ENCODE measurements at places on chromosomes 16 and 17. TPM values are rescaled to one million over a fixed set of nuclear protein-coding genes. Genes with fewer than 3 reads are reported as not detected.

DNA sequence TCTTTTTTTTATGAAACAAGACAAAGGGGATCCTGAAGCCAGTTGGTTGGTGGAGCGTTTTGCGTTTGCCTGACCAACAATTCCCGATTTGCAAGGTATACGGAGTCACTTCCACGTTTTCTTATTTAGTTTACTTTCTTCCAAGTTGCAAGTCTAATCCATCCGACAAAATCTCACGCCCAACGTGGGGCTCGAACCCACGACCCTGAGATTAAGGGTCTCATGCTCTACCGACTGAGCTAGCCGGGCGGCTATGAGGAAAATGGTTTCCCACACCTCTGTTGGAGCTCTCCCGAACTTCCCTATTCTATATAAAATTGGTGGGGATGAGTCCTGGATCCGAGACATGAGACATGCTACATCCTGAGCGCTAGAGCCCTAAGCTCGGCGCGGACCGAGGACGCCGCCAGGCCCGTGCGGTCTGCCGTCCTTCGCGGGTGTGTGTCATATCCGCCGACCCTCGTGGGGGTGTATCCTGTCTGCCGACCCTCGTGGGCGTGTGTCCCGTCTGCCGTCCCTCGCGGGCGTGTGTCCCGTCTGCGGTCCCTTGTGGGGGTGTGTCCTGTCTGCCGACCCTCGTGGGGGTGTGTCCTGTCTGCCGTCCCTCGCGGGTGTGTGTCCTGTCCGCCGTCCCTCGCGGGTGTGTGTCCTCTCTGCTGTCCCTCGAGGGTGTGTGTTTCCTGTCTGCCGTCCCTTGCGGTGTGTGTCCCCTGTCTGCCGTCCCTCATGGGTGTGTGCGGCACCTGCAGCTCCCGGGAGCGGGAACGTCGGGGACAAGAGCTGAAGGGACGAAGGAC, 22.6 kb downstream of the ZNF213 start:
- peak; percentile 78 for DNase-seq

- no peak for DNase-seq
Measured at GRCh38 chr16:88764913-88765349, 20.1 kb downstream of the PIEZO1 start.

DNA sequence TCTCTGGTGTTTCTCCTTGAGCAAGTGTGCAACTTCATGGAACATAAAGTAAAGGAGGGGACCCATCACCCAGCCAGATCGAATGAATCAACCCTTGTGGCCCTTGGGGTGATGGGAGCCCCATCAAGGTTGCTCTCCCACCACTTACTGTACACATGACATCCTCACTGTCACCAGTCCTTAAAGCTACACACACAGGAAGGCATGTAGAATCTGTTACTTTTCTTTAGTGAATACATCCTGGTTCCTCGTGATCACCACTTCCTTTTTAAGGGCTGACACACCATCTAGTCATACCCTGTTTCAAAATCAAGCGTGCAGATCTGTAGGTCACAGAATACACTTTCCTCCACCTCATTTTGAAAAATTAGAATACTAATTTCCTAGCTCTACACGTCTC, 22.6 kb upstream of the MPHOSPH6 start:
- DNase-seq, result no peak

GRCh38 chr17:75338335-75338734, 49.1 kb upstream of the SLC25A19 start:
- no peak for DNase-seq

- DNase-seq, result no peak
Measured at GRCh38 chr17:80397034-80397387, 18.0 kb upstream of the ENDOV start.

GRCh38 chr17:77471984-77472461, 331.3 kb downstream of the SEC14L1 start:
- peak; percentile 86 for DNase-seq

- DNase-seq, result no peak
Measured at GRCh38 chr17:40158438-40159013, 18.2 kb downstream of the CASC3 start.

DNA sequence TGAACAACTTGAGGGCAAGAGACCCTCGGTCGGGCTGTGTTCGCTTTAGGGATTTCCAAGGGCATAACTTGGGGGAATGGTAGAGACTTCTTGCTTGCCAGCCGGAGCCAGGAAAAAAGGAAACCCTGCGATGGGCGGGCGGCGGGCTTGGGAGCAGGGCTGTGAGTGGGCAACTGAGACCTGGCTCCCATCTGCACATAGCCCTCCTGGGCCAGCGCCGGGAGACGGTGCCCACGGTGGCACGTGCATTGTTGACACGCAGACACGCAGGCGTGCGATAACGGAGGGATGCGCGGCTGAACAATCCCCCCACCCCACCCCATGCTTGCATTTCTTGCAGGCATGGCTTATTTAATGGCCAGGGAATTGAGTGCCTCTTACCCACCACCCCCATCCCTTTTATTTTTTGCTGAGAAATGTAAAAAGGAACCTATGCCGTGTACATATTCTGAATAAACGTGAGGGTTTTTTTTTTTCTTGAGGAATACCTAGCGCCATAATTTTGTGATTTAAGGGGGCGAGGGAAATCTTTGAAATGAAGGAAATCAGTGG, 17.1 kb upstream of the ZFHX3 start:
- DNase-seq, result peak; percentile 21

GRCh38 chr17:80516171-80516932, 28.3 kb upstream of the RPTOR start:
- no peak for DNase-seq

DNA sequence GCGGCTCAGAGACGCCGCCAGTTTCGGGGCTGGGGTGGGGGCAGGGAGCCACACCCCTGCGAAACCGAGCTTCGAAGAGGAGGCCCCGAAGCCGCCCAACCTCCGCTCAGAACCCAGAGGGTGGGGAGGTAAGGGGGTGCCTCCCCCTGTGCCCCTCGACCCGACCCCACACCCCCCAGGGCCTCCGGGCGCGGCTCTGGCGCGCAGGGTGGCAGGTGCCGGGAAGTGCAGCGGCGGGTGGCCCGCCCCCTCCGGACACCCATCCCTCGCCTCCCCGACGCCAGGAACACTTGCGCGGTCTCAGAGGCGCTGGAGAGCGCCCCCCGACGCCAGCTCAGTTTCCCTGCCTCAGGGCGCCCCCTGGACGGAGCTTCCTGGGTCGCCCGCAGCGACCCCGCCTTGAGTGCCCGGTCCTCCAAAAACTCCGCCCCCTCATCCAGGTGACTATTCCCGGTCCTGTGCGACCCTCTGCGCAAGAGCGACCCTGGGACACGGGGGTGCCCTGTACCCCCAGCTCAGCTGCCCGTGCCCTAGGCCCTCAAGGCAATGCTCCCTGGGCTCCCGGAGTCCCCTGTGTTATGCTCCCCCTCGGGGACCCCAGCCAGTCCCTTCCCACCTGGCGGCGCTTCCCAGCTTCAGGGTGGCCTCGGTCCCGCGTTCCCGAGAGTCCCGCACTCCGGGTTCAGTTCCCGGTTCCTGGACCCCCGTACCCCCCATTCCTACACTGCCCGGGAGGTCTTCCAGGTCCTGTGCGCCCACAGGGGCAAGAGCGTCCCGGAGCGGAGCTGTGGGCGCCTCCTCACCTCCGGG, 562 bp downstream of the PPL start:
- DNase-seq, result no peak

DNA sequence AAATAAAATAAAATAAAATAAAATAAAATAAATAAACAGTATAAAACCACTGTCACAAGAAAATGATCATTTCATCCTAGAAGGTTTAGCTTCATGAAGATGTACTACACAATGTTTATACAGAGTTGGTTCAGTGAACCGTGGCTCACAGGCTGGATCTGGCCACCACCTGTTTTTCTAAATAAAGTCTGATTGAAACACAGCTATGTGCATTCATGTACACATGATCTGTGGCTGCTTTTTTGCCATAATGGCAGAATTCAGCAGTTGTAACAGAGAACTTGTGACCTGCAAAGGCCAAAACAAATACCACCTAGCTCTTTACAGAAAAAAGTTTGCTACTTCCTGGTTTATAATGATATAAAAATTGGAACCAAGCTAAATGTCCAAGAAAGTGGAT, 12.6 kb upstream of the RPRML start:
- no peak for DNase-seq

GRCh38 chr16:22912654-22913053, 98.7 kb downstream of the HS3ST2 start:
- DNase-seq, result no peak

GRCh38 chr16:73796241-73796640, 500.4 kb upstream of the PSMD7 start:
- no peak for DNase-seq

DNA sequence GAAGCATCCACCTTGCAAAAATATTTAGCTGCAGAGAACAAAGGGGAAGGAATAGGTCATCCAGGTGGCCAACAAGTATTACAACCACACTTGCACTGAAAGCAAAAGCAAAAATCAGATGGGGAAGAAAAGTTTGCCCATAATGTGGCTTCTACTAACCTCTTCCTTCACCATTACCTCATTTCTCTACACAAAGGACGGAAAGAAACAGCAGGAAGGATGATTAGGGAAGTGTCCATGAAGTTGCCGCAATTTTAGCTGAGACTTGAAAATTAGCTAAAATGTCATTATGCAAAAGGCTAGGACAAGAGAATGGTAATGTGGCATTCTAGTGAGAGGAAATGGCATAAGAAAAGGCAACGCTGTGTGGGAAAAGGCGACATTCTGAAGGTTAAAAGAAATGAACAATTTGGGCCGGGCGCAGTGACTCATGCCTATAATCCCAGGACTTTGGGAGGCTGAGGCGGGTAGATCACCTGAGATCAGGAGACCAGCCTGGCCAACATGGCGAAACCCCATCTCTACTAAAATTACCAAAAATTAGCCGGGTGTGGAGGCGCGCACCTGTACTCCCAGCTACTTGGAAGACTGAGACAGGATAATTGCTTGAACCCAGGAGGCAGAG, 13.7 kb downstream of the KANSL1 start:
- no peak for DNase-seq

Gene PTX4
- not detected for total RNA-seq

Gene GALR2
- not detected for total RNA-seq

Gene TMC7
- not detected for total RNA-seq

Gene TEKT3
- total RNA-seq, result not detected

Data from Karpas-422 (cell line).